Activated gamma-delta T cell (primary cell): ENCODE measurements at places on chromosomes 2 and 18.

DNA sequence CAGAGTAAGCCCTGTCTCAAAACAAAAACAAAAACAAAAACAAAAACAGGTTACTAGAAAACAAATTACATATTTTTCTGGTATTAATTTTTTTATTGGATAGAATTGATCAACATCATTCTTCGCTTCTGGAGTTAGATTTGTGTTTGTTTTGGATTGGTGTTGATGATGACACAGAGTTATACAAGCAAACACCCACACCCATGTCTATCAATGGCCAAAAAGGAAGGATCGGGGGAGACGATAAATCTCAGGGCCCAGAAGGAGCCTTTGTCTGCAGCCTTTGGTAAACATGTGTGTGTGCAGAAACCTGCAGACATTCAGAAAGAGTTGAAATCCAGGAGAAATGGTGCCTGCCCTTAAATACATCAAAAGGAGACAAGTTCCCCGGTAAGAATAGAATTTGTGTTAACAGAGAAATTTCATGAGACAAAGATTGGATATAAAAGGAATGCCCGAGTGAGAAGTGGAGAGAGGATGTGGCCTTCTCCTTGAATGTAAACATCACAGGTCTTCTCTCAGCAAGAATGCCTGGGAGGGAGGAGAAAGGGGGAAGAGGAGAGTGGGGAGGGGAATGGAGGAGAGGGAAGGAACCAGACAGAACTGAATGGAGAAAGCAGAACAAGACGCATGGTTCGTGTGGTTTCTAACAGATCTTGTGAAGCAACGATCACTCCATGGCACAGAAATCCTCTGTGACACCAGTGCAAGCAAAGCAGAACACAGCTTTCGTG is 40.4 kb upstream of the TMEM178A start:
- no peak for DNase-seq

- no peak for DNase-seq
Measured at GRCh38 chr2:120238728-120239487, 13.7 kb upstream of the RALB start.

DNA sequence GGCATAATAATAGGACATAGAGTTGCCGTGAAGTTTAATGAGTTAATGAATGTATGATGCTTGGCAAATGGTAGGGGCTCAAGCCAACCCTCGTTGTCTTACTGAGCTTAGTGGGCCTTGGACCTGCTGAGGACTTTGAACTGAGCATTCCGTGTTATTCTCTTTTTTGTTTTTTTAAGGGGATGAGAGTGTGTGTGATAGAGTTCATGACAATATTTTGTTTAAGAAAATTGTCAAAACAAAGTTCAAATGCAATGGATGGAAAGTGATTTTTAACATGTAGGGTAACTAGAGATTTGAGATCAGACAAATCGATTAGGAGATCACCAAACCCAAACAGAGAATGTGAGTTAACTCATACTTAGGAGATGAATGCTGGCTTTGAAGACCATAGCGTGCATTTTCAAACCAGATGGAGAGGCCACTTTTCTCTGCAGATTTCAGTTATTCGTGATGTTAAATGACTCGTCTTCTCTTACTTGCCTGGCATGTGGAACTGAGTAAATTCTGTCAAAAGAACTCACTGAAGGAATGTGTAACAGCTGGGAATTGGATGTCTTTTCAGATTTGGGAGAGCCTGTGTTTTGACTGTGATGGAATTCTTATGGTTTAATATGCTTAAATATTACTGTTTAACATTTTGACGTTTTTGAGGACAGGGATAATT is 88.7 kb downstream of the NEDD4L start:
- DNase-seq: no peak

GRCh38 chr2:34627003-34627402 is 1027.9 kb upstream of the FAM98A start:
- no peak for DNase-seq

DNA sequence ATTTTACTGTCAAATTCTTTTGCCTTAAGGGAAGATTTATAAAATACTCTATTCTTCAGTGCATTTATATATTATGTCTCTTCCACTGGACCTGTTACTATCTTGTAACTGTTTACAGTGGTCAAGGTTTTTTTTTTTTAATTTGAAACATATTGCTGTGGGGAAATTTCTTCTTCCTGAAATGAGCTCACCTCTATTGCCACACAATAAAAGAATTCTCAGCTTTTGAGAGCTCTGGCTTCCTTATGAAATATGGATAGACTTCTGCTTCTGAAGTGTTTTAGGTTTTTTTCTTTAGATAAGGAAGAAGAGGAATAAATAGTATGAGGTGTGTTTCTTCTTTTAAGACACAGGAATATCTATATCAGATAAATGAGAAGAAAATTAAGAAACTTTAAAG is 7.7 kb downstream of the VRK2 start:
- DNase-seq: no peak

- no peak for DNase-seq
Measured at GRCh38 chr2:216047397-216047796, 34.0 kb upstream of the MREG start.

DNA sequence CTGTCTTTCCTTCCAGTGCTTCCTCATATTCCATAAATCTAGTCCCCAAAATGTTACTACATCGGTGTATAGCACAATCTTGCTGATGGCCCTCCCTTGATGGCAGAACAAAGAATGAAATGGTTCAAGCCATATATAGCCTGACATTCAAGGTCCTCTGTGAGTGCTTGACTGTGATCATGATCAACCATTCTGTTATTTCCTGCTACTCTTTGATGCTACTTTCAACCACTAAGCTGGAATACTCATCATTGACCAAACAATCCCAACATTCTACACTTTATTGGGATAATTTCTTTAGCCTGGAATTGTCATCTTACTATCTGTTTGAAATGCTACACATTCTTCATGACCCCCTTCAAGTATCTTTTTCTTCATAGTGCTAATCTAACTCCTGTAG is 633.9 kb downstream of the PLCL1 start:
- no peak for DNase-seq

DNA sequence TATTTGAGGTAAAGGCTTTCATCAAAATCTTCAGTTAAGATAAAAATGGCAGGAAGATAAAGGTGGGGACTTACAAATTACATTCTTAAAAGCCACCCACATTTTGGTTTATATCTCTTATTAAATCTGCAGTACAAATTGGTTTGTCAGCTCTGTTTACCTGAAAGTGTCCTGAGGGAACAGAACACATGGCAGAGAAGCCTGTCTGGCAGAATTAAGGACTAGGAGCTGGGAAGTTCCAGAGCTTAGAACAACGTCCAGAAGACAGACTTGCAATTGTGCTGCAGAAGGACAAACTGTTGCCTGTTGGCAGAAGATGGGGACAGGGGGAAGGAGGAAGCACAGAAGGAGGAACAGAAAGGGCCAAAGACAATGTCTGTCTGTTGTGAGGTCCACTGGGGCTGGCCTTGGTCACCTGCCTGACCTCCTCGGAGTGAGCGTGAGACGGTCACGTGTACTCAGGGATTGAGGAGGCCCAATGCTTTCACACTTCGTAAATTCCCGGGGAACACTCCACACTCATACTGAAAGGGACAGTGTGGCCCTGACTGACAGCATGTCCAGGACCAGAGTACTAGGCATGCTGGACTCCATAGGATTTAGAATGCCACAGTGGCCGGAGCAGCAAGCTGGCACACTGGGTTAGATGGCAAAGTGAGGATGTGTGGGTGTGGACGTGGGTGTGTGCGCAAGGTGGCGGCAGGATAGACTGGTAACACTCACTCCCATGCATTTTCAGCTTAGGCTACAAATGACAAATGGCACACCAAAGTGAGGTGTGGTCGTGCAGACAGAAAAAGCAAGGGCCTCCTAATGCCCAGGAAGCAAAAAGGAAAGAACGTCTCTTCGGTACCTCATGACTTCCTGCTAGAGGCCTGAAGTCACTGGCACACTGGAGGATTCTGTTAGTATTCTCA is 210.9 kb upstream of the REV1 start:
- DNase-seq: no peak

GRCh38 chr2:102241616-102242305 is 54.9 kb downstream of the IL1RL2 start:
- DNase-seq: no peak

DNA sequence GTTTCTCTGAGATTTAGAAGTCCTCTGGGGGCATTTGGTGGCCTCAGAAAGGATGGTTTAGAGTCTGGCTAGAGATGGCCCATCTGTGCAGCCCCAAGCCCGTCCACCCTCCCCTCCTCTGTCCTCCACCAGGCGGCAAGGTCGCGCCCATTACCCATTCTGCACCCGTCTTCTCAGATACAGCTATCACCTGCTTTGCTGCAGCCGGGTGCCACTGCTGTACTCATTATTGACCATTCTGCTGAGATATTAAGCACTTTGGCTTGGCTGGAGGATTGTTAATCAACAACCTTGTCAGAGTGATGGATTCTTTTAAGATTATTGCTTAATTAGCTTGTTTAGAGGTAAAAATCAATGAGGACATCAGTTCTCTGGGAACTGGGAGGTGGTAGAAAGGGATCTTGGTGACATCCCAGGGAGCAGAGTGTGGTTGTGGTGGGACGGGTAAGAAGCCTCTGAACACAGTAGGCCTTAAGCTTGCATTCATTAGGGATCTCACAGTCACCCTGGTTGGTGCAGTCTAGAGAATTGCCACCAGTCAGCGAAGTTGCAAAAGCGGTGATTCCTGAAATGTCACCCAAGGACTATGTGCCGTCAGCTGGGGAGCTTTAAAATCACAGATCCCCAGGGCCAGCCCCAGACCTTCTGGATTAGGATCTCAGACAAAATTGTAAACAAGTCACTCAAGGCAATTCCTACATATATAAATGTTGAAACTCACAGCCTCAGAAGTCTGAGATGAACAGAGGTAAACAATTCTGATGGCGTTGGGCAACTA is 90.9 kb downstream of the CAPN13 start:
- DNase-seq: no peak

GRCh38 chr18:46222710-46223360 is 118.7 kb downstream of the HAUS1 start:
- no peak for DNase-seq

GRCh38 chr18:79615586-79615985 is 64.0 kb upstream of the CTDP1 start:
- DNase-seq: no peak

DNA sequence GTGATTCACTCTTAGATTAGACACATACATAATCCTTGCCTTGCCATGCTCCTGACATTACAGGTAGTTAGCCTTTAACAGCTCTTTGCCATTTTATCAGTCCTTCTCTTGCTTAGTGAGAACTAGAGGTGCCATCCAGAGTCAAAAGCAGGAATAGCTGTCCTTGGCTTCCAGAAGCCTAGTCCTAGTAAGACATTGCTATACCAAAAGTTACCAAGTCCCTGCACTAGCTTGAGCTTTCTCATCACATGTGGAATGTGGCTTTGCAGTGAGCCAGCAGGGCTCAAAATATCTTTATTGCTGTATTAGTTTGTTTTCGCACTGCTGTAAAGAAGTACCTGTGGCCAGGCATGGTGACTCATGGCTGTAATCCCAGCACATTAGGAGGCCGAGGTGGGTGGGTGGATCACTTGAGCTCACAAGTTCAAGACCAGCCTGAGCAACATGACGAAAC is 104.7 kb upstream of the NOSTRIN start:
- no peak for DNase-seq

DNA sequence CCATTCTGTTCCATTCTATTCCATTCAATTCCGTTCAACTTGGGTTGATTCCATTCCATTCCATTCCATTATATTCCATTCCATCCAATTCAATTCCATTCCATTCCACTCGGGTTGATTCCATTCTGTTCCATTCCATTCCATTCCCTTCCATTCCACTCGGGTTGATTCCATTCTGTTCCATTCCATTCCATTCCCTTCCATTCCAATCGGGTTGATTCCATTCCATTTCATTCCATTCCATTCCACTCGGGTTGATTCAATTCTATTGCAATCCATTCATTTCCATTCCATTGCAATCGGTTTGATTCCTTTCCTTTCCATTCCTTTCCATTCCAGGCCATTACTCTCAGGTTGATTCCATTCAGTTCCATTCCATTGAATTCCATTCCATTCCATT is 1138.4 kb downstream of the RPIA start:
- no peak for DNase-seq

- DNase-seq: peak; percentile 68
Measured at GRCh38 chr2:238239863-238240756, at the start of gene HES6. Gene HES6, minus strand, starts transcription at chr2:238240038. Its CDS starts 133 bp downstream, at chr2:238239905.

DNA sequence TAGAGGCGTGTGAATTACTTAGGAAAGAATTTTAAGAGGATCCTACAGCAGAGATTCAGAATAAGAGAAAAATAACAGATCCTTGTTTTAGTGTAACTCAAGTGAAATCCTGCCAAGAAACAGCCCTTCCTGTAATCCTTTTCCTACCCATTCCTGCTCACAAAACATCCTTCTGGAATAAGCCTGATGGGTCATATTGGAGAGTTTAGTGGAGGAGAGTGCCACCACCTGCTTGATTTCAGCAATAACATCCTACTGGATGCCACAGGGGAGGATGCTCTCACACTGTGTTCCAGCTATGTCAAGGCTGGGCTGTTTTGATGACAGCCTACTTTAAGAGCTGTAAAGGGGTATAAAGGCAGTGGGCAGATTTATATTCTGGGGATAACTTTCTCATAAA is 54.8 kb upstream of the CCDC178 start:
- DNase-seq: no peak

- DNase-seq: no peak
Measured at GRCh38 chr18:35284841-35285240, 5.2 kb downstream of the ZSCAN30 start.

DNA sequence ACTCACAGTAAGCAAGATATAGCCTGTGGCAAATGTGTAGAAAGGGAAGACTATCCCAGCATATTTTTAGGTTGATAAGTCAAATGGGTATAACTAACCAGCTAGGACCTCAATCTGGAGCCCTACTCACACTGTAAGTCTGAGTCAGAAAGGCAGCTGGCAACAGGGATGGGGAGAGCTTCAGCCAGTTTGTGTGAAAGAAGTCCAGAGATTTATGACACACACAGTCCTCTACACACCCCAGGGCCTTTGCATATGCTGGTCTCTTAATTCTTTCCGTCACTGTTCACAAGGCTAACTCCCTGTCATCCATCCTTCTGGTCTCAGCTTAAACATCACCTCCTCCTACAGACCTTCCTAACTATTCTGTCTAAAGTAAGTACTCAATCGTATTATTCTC is 5.9 kb upstream of the TCF4 start:
- no peak for DNase-seq

DNA sequence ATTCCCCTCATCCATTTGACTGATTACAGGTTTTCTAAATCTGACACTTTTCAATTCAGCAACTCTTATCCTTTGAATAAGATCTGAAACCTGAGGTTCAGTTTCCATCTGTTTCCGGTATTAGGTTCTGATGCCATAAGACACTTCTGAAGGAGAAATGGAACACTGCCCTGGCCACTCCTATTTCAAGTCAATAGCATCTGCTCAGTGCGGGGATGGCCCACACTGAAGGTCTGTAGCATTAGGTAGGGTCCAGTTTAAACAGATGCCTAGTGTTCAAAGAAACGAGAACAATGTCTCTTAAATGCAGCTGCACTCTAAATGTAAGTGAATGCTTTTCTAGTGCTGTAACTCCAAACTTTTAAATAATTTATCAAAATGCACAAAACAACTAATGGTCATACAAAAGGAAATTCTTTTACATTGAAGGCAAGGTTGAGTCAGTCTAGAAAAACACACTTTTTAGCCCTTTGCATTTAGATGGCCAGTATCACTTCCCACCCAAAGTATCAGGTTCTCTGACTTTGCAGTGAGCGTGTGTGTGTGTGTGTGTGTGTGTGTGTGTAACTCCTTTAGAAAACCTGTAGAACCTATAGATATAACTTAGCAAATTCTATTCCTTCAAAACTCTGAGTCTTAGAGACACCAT is 78.2 kb downstream of the STK39 start:
- DNase-seq: no peak
